ENCODE measurements at places on chromosomes 5 and 9.

- H3K27me3 ChIP-seq: no peaks in the 10 kb centered on the region
- DNase-seq: no peak
- no peak overlapping the region for H3K4me3 ChIP-seq
- no peak overlapping the region for H3K27ac ChIP-seq
- H3K4me1 ChIP-seq: peaks cover 9% of the 10 kb centered on the region
Observed at GRCh38 chr5:67289763-67290521, 93.3 kb upstream of the CD180 start.

GRCh38 chr5:142446960-142447279, 122.1 kb upstream of the SPRY4 start:
- no peaks in the 10 kb centered on the region for H3K27me3 ChIP-seq
- no peak overlapping the region for H3K4me3 ChIP-seq
- H3K4me1 ChIP-seq: peaks cover 19% of the 10 kb centered on the region
- DNase-seq: no peak

DNA sequence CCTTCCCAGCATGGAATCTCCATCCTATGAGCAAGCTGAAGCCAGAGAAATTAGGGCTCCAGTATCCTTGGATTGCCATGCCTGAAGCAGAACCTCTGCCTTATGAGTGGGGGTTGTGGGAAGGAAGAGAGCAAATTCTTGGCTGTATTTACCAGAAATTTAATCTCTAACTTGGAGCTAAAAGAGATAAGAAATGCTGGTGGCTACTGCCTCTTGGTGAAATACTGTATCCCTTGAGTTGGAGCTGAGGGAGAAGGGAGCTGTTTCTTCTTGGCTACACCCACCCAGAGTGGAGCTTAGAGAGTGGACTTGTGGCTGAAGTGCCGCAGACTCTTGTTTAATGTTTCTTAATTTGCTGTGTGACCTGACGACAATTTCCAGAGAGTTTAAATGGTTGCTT, 447.3 kb downstream of the ARHGEF28 start:
- no peak overlapping the region for H3K27ac ChIP-seq
- H3K36me3 ChIP-seq: no peaks in the 10 kb centered on the region
- no peaks in the 10 kb centered on the region for H3K27me3 ChIP-seq
- peaks cover 20% of the 10 kb centered on the region for H3K4me1 ChIP-seq
- DNase-seq: no peak
- no peak overlapping the region for H3K4me3 ChIP-seq

- no peaks in the 10 kb centered on the region for H3K27me3 ChIP-seq
- DNase-seq: peak; percentile 40
- H3K27ac ChIP-seq: no peak overlapping the region
- no peaks in the 10 kb centered on the region for H3K36me3 ChIP-seq
- H3K4me1 ChIP-seq: no peaks in the 10 kb centered on the region
- no peak overlapping the region for H3K4me3 ChIP-seq
Observed at GRCh38 chr9:107539427-107540163, 50.0 kb upstream of the KLF4 start.

- no peak for DNase-seq
- no peaks in the 10 kb centered on the region for H3K36me3 ChIP-seq
- peaks cover 10% of the 10 kb centered on the region for H3K4me1 ChIP-seq
- H3K27ac ChIP-seq: no peak overlapping the region
Observed at GRCh38 chr5:57491369-57491965, 8.9 kb upstream of the ACTBL2 start.

DNA sequence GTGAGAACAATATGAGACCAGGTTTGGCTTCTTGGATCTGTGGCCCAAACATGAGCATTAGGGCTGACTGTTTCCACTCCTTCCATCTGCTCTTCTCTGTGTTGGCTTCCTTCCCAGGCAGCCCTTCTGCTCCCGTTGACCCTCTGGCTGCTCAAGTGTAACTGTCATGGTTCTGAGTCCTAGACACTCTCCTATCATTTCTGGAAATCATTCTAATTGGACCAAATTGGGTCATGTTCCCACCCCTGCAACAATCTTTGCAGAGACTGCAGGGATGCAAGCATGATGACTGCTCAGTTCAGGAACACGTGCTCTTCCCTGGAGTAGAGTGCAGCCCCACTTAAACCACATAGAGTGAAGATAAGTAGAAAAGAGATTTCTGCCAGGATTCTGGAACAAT, 741.4 kb downstream of the TAF11L14 start:
- H3K27me3 ChIP-seq: no peaks in the 10 kb centered on the region
- H3K4me1 ChIP-seq: no peaks in the 10 kb centered on the region
- no peaks in the 10 kb centered on the region for H3K36me3 ChIP-seq
- no peak overlapping the region for H3K4me3 ChIP-seq
- no peak for DNase-seq

DNA sequence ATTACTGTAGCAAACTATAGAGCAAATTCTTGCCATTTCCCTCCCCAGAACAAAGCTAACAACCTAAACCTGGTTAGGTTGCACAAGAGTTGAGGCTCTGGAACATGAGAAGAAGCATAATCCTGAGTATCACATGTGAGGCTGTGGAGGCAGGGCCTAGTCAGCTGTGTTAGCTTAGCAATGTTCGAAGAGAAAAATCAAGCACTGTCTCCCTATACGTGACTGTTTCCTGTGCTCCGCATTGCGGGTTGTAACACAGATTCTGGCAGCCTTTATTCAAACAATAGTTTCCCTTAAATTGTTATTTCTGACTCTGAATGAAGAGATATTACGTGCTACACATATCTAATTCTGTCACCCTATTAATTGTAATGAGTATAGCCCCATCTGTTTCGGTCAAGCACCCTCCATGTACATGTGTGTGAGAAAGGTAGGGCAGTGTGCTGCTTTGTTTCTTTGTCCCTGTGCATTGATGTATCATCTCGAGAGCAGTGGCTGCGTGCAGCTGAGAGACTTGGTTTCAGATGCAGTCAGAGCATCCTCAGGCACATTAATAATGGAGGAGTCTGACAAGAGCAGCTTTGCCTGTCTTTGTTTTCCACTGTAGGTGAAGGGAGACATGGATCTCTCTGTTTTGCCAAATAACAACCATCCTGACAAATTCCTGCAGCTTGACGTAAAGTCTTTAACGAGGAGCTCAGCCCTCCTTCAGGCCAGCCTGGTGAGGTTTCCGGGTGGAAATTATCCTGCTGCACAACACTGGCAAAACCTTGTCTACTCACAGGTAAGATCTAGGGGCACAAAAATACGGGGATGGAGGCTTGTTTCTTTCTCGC, at the start of gene MINAR2:
Gene MINAR2 (plus strand): TSS at position 523 of the 836 bp plus-strand sequence. CDS start 97 bp downstream, at position 620.
- H3K36me3 ChIP-seq: no peaks in the 10 kb centered on the region
- H3K4me3 ChIP-seq: no peak within 1 kb of the TSS
- H3K27me3 ChIP-seq: no peaks in the 10 kb centered on the region

- no peak overlapping the region for H3K27ac ChIP-seq
- H3K4me1 ChIP-seq: no peaks in the 10 kb centered on the region
- H3K4me3 ChIP-seq: no peak overlapping the region
- H3K36me3 ChIP-seq: no peaks in the 10 kb centered on the region
- H3K27me3 ChIP-seq: no peaks in the 10 kb centered on the region
Observed at GRCh38 chr5:71938895-71939294, 168.4 kb upstream of the MAP1B start.

DNA sequence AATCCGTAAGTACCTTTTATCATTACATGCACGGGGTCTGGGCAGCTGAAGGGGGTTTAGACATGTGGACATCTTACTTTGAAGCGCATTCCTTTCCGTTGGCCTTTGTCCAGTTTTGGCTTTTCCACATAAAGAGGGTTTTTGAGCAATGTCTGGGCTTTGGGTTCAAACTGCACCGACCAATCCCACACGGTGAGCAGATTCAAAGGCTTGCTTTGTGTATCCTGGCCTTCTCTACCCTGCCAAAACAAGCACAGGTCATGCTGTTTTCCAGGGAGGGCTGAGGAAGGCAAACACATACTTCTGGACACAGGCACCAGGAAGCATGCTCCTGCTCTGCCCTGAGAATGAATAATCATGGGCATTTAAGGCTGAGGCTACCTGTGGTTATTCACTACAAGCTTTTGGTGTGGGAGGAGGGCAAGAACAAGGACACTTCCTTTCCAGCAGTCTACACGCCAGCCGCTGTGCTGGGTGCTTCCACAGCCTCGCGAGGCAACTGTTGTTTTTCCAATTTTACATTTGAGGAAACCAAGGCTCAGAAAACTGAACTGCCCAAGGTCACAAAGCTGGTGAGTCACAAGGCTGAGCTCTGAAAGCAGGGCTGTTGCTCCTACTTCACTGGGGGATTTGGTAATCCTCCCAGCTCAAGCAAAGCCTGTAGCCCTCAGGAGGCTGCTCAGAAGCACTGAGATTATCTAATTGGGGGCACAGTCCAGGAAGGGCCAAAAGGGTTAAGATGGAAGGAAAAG, 59.8 kb upstream of the GOLPH3 start:
- H3K27ac ChIP-seq: peak overlapping the region; percentile 22
- no peaks in the 10 kb centered on the region for H3K27me3 ChIP-seq
- peaks cover 39% of the 10 kb centered on the region for H3K4me1 ChIP-seq
- peaks cover 3% of the 10 kb centered on the region for H3K36me3 ChIP-seq
- no peak overlapping the region for H3K4me3 ChIP-seq
- no peak for DNase-seq

DNA sequence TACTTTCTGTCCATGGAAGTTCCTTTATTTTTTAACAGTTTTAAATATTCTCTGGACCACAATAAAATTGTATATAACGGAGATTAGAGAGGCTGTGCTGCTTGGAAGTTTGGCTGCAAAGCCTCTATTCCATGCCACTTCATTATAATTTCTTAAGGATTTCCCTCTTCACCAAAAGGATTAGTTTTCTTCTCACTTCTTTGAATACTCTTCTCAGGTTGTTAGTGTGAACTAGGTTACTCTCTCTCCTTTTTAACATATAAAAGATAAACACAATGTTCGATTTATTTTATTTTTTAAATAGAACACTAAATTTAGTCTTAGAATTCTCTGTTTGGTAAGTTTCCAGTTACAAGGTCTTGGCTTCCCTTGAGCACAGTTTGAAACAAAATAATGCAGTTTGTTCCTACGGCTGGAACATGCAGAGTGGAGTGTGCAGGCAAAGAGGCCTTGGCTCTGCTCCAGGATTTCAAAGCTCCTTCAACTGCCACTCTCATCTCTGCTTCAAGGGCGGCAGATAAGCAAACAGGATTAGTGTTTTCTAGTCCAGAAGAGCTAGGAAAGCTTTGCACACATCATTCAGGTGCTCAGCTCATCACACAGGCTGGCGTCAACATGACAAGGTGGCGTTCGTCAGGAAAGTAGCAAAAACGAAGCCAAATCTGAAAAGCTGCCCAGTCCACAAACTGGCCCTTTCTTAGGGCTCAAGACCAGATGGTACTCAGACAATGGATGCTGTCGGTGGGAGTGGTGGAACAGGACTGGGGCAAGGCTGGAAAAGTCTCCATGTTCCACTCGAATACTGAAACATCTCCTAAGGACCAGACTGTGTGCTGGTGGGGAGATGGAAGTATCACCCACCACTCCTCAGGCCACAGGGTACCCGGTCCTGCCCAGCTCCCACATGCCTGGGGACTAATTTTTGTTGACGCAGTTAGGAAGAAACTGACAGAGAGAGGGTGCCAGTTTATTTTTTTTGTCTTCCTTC, 286.6 kb downstream of the CRB2 start:
- no peak overlapping the region for H3K4me3 ChIP-seq
- H3K27me3 ChIP-seq: no peaks in the 10 kb centered on the region
- peaks cover 26% of the 10 kb centered on the region for H3K4me1 ChIP-seq

DNA sequence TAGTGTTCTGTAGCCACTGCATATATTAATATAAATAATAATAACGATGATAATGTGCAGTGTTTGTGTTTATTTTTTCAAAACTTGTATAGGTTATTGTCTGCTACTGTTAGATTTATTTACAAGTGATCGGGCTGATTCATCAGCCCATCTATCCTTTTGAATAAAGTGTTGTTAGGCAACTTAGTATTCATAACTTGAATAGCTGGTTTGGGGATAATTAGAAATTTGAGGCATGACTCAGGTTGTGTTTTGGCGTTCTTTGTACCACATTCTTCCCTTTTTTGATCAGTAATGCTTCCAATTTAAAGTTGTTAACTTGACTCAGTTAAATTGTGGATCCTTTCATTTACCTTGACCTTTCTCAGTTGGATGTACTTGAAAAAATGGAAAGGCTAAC, 69.7 kb downstream of the FOCAD start:
- no peaks in the 10 kb centered on the region for H3K36me3 ChIP-seq
- no peaks in the 10 kb centered on the region for H3K27me3 ChIP-seq
- DNase-seq: no peak

DNA sequence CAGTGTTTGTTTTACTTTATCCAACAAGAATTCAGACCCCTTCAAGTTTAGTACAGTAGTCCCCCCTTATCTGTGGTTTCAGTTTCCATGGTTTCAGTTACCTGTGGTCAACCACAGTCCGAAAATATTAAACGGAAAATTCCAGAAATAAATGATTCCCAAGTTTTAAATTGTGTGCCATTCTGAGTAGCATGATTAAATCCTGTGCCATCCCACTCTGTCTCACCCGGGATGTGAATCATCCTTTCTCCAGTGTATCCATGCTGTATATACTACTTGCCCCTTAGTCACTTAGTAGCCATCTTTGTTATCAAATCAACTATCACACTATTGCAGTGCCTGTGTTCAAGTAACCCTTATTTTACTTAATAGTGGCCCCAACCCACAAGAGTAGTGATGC, 153.8 kb upstream of the RASA1 start:
- no peak overlapping the region for H3K27ac ChIP-seq
- no peak for DNase-seq
- no peaks in the 10 kb centered on the region for H3K36me3 ChIP-seq
- H3K27me3 ChIP-seq: no peaks in the 10 kb centered on the region

GRCh38 chr5:30605693-30606268, 587.7 kb upstream of the CDH6 start:
- no peak overlapping the region for H3K4me3 ChIP-seq
- H3K4me1 ChIP-seq: peaks cover 31% of the 10 kb centered on the region
- H3K27ac ChIP-seq: no peak overlapping the region
- H3K36me3 ChIP-seq: no peaks in the 10 kb centered on the region

DNA sequence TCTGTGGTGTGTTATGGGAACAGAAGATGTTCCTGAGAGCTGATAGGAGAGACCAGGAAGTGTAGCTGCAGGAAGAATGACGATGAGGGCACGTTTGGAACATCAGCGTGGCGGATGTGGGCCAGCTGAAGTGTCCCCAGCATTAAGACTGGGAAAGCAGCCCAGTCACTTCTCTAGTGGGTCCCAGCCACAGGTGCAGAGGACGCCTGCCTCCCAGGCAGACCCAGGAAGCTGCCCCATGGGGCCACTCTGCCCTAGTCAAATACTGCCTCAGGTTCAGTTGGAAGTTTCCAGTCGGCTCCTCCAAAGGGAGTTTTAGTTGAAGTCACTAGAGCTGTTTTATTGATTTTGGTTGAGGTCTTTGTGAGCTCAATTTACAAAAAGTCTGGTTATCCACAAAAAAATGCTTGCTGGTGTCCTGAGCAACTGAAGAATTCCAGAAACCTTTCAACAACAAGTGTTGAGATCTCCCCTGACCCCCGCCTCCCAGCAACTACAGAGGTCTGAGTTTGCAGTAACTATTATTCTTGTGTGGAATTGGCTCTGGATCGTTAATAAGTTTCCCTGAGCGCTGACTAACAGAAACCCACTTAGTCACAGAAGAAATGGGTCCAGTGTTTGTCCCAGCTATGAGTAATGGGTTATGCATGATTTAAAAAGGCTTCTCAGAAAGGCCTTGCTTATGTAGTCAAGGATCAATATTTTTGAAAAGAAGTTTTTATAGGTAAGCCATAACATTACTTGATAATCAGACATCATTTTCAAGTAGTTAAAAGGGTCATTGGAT, 294.1 kb downstream of the FANCC start:
- H3K27ac ChIP-seq: peak overlapping the region; percentile 56
- H3K36me3 ChIP-seq: peaks cover 4% of the 10 kb centered on the region
- no peaks in the 10 kb centered on the region for H3K27me3 ChIP-seq
- no peak overlapping the region for H3K4me3 ChIP-seq
- no peak for DNase-seq

All from Caco-2 (cell line).